Natural killer cell (primary cell): ENCODE measurements at places on chromosomes 1 and 21. TPM values are rescaled to one million over a fixed set of nuclear protein-coding genes. Genes with fewer than 3 reads are reported as not detected.

- H3K36me3 ChIP-seq = no peaks in the 10 kb centered on the region
- H3K27me3 ChIP-seq = peaks cover 7% of the 10 kb centered on the region
- no peak overlapping the region for H3K27ac ChIP-seq
- no peak overlapping the region for H3K4me3 ChIP-seq
Measured at GRCh38 chr1:52237430-52237829, 95.5 kb downstream of the ZFYVE9 start.

The KCNA2 gene
- 2.6 TPM for total RNA-seq

GRCh38 chr1:221725735-221726672 lies 15.9 kb downstream of the DUSP10 start:
- H3K4me1 ChIP-seq = peaks cover 46% of the 10 kb centered on the region
- H3K36me3 ChIP-seq = peaks cover 11% of the 10 kb centered on the region
- peak; percentile 45 for DNase-seq

The BARHL2 gene
- not detected for total RNA-seq

DNA sequence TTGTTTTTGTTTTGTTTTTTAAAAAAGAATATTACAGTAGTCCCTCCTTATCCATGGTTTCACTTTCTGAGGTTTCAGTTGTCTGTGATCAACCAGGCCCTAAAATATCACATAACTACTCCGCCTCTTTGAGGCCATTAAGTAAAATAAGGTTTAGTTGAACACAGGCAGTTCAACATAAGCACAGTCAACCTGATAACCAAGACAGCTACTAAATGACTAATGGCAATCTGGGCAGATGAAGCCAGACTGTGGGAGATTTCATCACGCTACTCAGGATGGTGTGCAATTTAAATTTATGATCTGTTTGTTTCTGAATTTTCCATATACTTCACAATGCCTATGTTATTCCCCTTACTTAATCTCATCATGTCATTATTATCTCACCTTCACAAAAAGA lies 30.1 kb downstream of the LDLRAD1 start:
- H3K4me1 ChIP-seq = no peaks in the 10 kb centered on the region
- DNase-seq = no peak
- H3K36me3 ChIP-seq = no peaks in the 10 kb centered on the region
- H3K27ac ChIP-seq = no peak overlapping the region
- no peaks in the 10 kb centered on the region for H3K27me3 ChIP-seq
- no peak overlapping the region for H3K4me3 ChIP-seq

- no peaks in the 10 kb centered on the region for H3K4me1 ChIP-seq
- H3K4me3 ChIP-seq = no peak overlapping the region
- no peaks in the 10 kb centered on the region for H3K36me3 ChIP-seq
Measured at GRCh38 chr1:85822696-85823095, 114.5 kb upstream of the ZNHIT6 start.

GRCh38 chr1:245418077-245418476 lies 263.3 kb downstream of the KIF26B start:
- H3K4me3 ChIP-seq = no peak overlapping the region
- no peak overlapping the region for H3K27ac ChIP-seq
- no peaks in the 10 kb centered on the region for H3K4me1 ChIP-seq
- DNase-seq = no peak
- H3K27me3 ChIP-seq = no peaks in the 10 kb centered on the region

The KIF17 gene
- not detected for total RNA-seq

GRCh38 chr1:38926091-38926490 lies 15.5 kb downstream of the RHBDL2 start:
- DNase-seq = no peak
- H3K4me3 ChIP-seq = no peak overlapping the region
- H3K27me3 ChIP-seq = no peaks in the 10 kb centered on the region
- H3K4me1 ChIP-seq = no peaks in the 10 kb centered on the region
- no peaks in the 10 kb centered on the region for H3K36me3 ChIP-seq

The TEKT2 gene
- not detected for total RNA-seq

- no peak overlapping the region for H3K27ac ChIP-seq
- H3K27me3 ChIP-seq = no peaks in the 10 kb centered on the region
- peaks cover 88% of the 10 kb centered on the region for H3K4me1 ChIP-seq
- no peak for DNase-seq
- peaks cover 5% of the 10 kb centered on the region for H3K36me3 ChIP-seq
- H3K4me3 ChIP-seq = no peak overlapping the region
Measured at GRCh38 chr1:18945401-18945849, 11.1 kb downstream of the IFFO2 start.

- no peak overlapping the region for H3K27ac ChIP-seq
- DNase-seq = no peak
- no peak overlapping the region for H3K4me3 ChIP-seq
- no peaks in the 10 kb centered on the region for H3K4me1 ChIP-seq
- no peaks in the 10 kb centered on the region for H3K27me3 ChIP-seq
Measured at GRCh38 chr1:184624626-184625025, 130.0 kb downstream of the EDEM3 start.

DNA sequence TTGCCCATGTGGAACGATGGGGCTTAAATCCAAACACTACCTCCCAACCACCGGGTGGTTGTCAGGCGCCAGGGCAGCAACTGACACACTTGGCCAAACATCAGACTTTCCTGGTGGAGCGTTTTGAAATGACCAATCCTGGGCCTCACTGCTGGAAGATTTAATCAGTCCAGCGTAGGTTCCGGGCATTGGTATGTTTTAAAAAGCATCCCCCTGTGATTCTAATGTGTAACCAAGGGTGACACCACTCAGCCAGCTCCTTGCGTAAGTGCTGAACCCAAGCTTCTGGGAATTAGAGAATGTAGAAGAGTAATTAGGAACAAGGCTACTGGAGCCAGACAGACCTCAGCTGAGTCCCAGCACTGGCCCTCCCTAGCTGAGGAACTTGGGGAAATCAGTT lies 44.8 kb upstream of the KAZN start:
- H3K27me3 ChIP-seq = no peaks in the 10 kb centered on the region
- no peak overlapping the region for H3K27ac ChIP-seq
- no peaks in the 10 kb centered on the region for H3K36me3 ChIP-seq
- H3K4me3 ChIP-seq = no peak overlapping the region
- DNase-seq = no peak

The ERRFI1 gene
- 2.9 TPM for total RNA-seq

The U2AF1 gene
- total RNA-seq = 363 TPM

GRCh38 chr1:59332983-59333382 lies 36.1 kb downstream of the FGGY start:
- DNase-seq = no peak
- H3K4me3 ChIP-seq = no peak overlapping the region
- H3K27ac ChIP-seq = no peak overlapping the region
- no peaks in the 10 kb centered on the region for H3K27me3 ChIP-seq

DNA sequence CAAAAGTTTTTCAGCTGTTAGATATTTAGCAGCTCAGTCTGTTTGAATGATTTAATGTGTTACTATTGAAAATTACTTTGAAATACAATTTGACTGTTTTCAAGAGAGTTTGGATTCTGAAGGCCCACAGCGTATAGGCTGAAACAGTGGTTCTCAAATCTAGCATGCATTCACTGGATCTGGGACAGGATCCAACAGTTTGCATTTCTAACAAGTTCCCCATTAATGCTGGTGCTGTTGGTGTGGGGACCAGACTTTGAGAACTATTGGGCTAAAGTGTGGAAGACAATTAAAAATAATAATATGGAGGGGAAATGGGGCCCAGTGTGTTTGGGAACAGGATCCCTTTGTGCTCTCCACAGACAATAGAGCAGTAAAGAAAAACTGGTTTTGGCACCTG lies 31.9 kb downstream of the ITSN1 start:
- no peaks in the 10 kb centered on the region for H3K4me1 ChIP-seq
- H3K27ac ChIP-seq = no peak overlapping the region
- H3K27me3 ChIP-seq = no peaks in the 10 kb centered on the region

DNA sequence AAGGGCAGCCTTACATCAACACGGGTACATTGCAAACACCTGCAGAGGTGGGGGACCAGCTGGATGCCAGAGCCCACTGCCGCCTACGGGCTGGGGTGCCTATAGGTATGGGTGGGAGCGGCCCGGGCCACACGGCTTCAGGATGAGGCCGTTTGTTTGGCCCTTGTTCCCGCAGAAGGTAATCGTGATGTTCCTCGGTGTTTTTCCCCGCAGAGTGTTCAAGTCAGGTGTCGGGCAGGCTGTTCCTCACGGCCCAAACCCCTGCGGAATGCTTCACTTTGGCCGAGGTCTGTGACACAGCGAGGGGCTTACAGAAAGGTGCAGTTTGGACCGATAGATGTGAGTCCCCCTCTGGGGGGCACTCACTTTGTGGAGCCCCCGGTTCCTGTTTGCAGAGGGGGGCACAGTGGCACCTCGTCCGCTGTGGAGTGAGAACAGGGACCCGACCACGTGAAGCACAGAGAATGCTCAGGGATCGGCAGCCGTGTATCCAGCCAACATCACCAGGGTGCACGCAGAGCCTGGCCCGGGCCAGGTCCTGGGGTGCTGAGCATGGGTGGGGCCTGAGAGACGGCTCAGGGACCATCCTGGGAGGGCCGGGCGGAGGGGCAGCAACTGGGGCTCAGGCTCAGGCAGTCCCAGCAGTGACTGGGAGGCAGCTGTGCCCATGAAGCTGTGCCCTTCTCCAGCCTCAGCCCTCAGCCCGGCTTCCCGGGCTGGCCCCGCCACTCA lies 453 bp upstream of the TTLL10 start:
- no peak overlapping the region for H3K4me3 ChIP-seq
- H3K4me1 ChIP-seq = peaks cover 62% of the 10 kb centered on the region
- no peak overlapping the region for H3K27ac ChIP-seq
- no peak for DNase-seq
- H3K36me3 ChIP-seq = no peaks in the 10 kb centered on the region

The SEMA6C gene
- total RNA-seq = 2.5 TPM
